Muscle of leg (tissue), 16 donors: ENCODE measurements at places on chromosomes 7 and 10. TPM values are rescaled to one million over a fixed set of nuclear protein-coding genes. Genes with fewer than 3 reads are reported as not detected.

Gene LRRC18
- 0.18 TPM for total RNA-seq

Gene UBE3C
- total RNA-seq: 39.4 TPM

Gene SFTPD
- total RNA-seq: 1.1 TPM

Gene SLC26A5
- not detected for total RNA-seq
